Effector memory CD4-positive, alpha-beta T cell (primary cell): ENCODE measurements at places on chromosomes 6 and 20.

DNA sequence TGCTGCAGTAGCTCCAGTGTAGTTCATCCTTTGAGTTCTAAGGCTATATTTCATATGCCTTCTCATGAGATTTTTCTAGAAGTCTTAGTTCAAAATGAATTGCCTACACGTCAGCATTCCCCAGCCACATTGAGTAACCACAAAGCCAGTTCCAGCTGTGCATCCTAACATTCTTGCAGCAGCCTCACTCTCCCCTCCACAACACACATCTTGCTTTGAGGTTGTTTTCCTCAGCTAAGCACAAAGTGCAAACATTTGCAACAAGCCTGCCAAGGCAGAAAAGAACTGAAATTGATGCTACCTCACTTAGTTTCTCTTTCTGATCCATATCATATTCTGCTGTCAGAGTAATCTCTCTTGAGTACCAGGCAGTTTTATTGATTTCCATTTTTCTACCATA, 160.7 kb upstream of the KCNQ5 start:
- no peak for DNase-seq

GRCh38 chr6:122429323-122429722, 29.9 kb downstream of the HSF2 start:
- no peak for DNase-seq

DNA sequence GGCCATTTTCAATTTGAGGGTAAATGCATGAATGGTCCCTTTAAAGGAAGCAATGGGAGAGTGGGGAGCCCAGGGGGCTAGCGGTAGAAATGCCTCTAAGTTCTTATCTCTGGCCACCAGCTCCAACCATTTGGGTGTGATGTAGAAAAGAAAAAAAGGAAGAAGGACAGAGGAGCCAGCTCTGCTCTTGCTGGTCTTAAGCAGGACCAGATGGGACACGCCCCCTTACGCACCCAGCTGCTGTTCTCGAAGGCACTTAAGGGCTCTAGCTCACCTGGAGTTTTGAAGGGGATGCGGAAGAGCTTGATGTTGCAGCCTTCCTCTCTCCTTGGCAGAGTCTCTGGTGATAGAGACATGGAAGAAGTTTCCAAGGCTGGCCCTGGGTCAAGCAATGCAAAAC, 59.5 kb upstream of the RNF144B start:
- no peak for DNase-seq

- DNase-seq = no peak
Observed at GRCh38 chr20:51183451-51183850, 160.5 kb upstream of the KCNG1 start.

DNA sequence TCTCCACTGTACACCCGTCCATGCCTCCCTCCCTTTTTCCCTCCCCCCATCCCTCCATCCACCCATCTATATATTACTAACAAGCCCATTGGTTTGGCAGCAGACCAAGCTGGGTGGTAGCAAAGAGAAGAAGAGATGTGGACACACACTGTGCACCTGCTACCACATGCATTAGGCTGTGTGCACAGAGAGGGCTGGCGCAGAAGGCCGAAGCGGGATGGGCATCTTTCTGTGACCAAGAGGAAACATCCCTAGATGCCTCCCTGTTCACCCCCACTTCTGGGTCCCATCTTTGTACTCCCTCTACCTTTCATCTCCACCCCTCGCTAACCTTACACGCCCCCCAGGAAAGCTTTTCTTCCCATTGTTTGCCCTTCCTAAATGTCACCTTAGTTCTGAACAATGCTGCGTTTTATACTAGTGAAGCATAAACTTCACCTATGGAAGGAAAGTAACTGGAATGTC, 64.9 kb upstream of the AFDN start:
- DNase-seq = no peak

DNA sequence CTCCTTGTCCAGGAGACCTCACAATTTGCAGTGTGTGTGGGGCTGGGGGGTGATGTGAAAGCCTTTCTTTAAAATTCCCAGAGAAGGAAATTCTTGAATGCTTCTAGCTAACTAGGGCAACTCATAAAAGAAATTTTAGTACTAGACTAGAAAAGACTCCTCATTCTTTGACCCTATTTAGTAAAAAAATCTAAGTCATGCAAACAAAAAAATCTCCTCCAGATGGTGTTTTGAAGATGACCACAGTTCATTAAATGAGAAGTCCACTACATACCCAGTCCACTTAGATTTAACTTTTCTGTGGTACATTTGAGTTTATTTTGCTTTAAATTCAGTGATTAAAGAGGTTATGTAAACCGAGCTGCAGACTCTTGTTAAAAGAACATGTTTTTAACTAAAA, 67.5 kb downstream of the NDUFAF5 start:
- no peak for DNase-seq

DNA sequence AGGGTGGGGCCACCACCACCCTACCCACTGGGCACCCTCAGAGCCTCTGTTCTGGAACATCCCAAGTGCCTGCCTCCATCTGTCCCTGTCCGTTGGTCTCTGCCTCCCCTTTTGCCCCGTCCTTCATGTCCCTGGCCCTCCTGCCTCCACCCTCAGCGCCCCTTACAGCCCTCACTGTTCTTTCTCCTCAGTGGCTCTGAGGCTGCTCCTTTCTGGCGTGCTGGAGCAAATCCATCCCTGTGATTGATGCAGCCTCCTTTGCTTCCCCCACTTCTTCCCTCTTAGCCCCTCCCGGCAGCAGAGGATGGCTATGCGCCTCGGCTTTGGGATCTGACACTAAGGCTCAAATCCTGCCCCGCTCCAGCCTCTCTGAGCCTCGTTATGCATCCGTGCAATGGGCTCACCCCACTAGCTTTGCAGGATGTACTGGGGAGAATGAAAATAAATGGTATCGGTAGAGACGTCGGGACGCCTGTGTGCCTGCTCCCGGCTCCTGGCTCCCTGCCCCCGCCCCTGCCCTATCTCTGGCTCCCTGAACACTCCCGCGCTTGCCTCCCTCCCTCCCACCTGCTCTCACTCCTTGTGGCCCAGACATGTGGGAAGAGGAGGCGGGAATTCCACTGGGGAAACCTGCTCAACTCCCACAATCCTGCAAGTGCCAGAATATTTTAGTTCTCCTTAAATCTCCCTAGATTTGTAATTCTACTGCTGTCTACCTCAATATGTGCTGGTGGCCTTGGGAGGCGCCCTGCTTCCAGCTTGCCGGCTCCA, 13.1 kb downstream of the VSTM2L start:
- DNase-seq = no peak

GRCh38 chr20:55329108-55329507, 676.2 kb downstream of the CBLN4 start:
- no peak for DNase-seq

- DNase-seq = no peak
Observed at GRCh38 chr6:15551798-15552197, 111.0 kb downstream of the DTNBP1 start.

DNA sequence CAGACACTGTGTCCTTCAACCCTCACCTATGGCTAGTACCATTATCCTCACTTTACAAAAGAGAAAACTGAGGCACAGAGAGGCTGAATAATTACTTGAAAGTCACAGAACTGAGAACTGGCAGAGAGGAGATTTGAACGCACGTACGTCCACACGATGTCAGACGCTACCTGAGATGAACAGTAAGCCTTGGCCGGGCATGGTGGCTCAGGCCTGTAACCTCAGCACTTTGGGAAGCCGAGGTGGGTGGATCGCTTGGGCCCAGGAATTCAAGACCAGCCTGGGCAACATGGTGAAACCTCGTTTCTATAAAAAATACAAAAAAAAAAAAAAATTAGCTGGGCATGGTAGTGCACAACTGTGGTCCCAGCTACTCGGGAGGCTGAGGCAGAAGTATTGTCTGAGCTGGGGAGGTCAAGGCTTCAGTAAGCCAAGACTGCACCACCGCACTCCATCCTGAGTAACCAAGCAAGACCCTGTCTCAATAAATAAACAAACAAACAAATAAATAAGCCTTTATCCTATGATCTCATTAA, 20.5 kb downstream of the GMDS start:
- no peak for DNase-seq

DNA sequence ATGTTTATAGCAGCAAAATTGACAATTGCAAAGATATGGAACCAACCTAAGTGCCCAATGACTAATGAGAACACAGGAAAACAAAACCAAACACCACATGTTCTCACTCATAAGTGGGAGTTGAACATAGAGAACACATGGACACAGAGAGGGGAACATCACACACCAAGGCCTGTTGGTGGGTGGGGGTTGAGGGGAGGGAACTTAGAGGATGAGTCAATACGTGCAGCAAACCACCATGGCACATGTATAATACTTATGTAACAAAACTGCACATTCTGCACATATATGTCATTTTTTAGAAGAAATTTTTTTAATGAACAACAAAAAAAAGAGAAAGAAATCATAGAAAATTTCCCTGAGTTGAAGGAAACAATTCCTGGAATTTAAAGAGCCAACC, 3.9 kb downstream of the EPM2A start:
- DNase-seq = no peak

- no peak for DNase-seq
Observed at GRCh38 chr20:15925376-15925775, 647.9 kb downstream of the KIF16B start.

DNA sequence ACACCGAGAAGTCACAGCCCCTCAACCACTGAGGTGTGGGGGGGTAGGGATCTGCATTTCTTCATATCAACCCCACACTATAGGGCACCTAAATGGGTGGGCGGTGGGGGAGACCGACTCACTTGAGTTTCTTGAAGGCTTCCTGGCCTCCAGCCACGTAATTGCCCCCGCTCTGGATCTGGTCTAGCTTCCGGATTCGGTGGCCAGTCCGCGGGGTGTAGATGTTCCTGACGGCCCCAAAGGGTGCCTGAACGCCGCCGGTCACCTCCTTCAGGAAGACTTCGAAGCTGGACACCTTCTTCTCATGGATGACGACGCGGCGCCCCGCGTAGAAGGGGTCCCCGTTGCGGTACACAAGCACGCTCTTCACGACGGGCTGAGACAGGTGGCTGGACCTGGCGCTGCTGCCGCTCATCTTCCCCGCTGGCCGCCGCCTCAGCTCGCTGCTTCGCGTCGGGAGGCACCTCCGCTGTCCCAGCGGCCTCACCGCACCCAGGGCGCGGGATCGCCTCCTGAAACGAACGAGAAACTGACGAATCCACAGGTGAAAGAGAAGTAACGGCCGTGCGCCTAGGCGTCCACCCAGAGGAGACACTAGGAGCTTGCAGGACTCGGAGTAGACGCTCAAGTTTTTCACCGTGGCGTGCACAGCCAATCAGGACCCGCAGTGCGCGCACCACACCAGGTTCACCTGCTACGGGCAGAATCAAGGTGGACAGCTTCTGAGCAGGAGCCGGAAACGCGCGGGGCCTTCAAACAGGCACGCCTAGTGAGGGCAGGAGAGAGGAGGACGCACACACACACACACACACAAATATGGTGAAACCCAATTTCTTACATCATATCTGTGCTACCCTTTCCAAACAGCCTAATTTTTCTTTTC, at the start of gene DCDC2:
TSS of gene DCDC2 (minus strand) at position 724 of the 883 bp plus-strand sequence. CDS start at position 415, 309 bp downstream.
- no peak for DNase-seq

GRCh38 chr6:54493138-54493537, 184.9 kb downstream of the TINAG start:
- no peak for DNase-seq

- no peak for DNase-seq
Observed at GRCh38 chr20:58497076-58497641, 18.0 kb downstream of the APCDD1L start.

DNA sequence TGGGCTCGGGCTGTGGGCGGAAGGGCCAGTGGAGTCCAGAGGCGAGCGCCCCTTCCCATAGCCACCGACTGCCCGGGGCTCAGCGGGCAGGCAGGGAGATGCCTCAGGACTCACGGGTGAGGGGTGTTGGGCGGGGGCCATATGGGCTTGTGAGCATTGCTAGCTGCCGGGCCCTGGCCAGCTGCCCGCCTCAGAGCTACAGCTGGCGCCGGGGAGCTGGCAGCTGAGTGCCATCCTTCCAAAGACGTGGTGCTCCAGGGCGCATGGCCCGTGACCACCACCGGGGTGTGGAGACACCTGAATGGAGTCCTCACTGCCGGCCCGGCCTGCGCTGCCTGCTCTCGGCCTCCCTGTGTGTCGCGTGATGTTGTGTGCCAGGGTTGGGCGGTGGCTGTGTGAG, 10.6 kb upstream of the RBBP8NL start:
- DNase-seq = no peak

DNA sequence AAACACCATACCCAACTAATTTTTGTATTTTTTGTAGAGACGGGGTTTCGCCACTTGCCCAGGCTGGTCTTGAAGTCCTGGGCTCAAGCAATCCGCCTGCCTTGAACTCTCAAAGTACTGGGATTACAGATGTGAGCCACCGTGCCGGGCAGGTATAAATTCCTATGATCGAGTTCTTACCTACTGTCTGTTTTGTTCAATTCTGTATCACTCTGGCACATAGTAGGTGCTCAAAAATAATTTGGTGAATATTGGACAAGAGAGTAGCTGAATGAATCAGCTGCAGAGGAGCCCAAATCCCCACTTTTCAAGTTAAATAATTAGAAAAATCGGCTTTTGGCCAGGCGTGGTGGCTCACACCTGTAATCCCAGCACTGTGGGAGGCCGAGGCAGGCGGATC, 13.7 kb upstream of the ZMYND8 start:
- DNase-seq = no peak

- no peak for DNase-seq
Observed at GRCh38 chr6:12369781-12370262, 79.7 kb downstream of the EDN1 start.

- no peak for DNase-seq
Observed at GRCh38 chr6:87494761-87495422, 22.1 kb downstream of the SLC35A1 start.

- DNase-seq = no peak
Observed at GRCh38 chr6:163386329-163386908, 28.1 kb upstream of the QKI start.

DNA sequence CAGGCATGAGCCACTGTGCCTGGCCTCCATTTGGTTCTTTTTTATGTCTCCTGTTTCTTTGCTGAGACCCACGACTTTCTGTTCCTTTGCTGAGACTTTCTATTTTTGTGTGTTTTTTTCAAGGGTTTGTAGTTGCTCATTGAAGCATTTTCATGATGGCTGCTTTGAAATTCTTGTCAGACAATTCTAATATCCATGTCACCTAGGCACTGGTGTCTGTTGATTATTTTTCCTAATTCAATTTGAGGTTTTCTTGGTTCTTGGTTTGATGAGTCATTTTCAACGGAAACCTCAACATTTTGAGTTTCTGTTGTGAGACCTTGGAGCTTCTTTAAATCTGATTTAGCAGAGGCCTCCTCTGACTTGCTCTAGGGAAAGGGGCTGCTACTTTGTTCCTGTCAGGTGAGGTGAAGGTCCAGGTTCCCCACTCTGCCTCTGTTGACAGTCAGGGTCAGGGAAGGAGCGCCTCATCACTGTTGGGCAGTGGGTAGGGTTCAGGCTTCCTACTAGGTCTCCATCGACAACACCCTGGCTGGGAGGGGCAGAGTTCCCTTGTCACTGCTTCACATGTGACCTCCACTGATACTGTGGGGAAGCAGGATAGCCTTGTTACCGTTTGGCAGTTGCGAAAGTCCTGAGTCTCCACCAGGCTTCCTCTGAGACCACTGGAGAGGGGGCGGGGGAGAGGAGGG, 67.2 kb upstream of the RNF24 start:
- DNase-seq = peak; percentile 17
